Heart left ventricle (tissue), 16 donors: ENCODE measurements at places on chromosomes 12 and 14. TPM values are rescaled to one million over a fixed set of nuclear protein-coding genes. Genes with fewer than 3 reads are reported as not detected.

CD27 gene
- total RNA-seq: 0.27 TPM

SGPP1 gene
- 9.2 TPM for total RNA-seq

SRGAP1 gene
- total RNA-seq: 5.8 TPM

E2F7 gene
- total RNA-seq: 0.04 TPM

DNA sequence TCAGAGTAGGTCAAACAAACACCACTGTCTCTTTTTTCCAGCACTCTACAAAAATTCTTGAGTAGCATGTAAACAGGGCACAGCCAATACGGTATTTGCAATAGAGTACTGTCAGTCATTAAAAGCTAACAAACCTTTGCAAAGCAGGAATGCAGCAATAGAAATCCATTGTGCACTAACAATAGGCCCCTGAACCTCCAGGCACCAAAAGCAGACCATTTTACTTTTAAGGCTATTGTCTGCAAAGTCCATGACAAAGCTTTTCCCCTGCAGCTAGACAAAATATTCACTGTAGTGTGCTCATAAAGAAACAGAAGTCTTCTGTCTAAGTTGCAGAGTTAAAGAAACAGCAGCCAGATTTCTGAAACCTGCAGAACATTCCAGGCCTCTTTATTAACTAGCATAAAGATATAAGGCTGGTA lies 191.9 kb downstream of the SOX5 start:
- H3K27ac ChIP-seq: no peak overlapping the region
- no peak overlapping the region for H3K4me3 ChIP-seq
- no peak for DNase-seq
- H3K4me1 ChIP-seq: no peaks in the 10 kb centered on the region
- no peaks in the 10 kb centered on the region for H3K36me3 ChIP-seq
- no peaks in the 10 kb centered on the region for H3K27me3 ChIP-seq

GRCh38 chr14:72640911-72641485 lies 252.9 kb downstream of the DPF3 start:
- H3K4me1 ChIP-seq: peaks cover 12% of the 10 kb centered on the region
- no peak overlapping the region for H3K4me3 ChIP-seq
- H3K36me3 ChIP-seq: no peaks in the 10 kb centered on the region
- H3K27ac ChIP-seq: no peak overlapping the region

CLEC2A gene
- total RNA-seq: not detected

MGST1 gene
- total RNA-seq: 29.6 TPM

DNA sequence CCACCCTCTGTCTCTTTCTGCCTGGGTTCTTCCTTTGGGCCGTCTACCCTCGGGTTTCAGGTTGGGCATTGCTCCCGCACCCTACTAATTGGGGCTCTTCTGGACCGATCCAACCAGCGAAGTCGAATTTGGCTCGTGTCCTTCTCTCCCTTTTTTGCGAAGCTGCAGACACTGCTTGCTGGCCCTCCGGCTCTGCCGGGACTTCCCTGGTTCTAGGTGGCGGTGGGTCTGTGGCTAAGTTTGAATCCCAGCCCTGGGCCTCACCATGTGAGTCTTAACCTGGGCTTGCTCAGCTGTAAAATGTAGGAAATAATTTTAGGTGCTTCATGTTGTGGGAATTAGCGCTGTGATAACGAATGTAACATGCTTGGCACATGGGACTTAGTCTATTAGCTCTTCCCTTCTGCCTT lies 418 bp upstream of the CISTR start:
- no peak for DNase-seq
- peak overlapping the region; percentile 68 for H3K4me3 ChIP-seq
- peak overlapping the region; percentile 56 for H3K27ac ChIP-seq
- no peaks in the 10 kb centered on the region for H3K36me3 ChIP-seq

RERGL gene
- total RNA-seq: 2.1 TPM

DNA sequence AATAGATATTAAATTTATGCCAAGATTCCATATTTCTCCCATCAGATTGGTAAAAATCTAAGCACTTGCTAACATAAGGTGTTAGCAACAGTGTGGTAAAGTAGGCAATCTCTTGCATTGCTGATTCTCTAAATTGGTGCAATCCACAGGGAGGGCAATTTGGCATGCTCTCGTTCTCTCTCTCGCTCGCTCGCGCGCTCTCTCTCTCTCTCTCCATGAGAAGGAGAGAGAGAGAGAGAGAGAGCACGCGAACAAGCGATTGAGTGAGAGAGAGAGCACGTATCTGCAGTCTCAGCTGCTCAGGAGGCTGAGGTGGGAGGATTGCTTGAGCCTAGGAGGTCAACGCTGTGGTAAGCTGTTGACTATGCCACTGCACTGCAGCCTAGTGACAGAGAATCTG lies 25.9 kb downstream of the PSEN1 start:
- no peaks in the 10 kb centered on the region for H3K27me3 ChIP-seq
- DNase-seq: no peak
- H3K36me3 ChIP-seq: peaks cover 7% of the 10 kb centered on the region
- no peak overlapping the region for H3K27ac ChIP-seq

DNA sequence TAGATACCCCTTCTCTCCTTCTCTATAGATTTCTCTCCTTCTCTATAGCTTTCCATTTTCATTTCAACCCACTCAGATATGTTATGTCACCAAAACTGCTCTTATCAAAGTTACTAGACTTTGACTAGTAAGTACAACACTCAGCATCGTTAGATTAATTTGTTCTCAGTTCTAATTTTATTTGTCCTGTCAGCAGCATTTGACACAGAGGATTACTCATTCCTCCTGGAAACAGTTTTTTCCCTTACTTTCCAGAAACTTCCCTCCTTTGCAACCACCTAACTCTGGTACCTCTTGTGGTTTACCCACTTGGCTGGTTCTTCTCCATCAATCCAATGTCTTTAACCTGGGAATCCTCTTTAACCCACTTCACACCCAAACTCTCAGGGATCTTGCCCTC lies 423.7 kb downstream of the TMTC2 start:
- no peaks in the 10 kb centered on the region for H3K36me3 ChIP-seq
- H3K4me1 ChIP-seq: no peaks in the 10 kb centered on the region
- no peak for DNase-seq
- no peaks in the 10 kb centered on the region for H3K27me3 ChIP-seq
- H3K27ac ChIP-seq: no peak overlapping the region

DNA sequence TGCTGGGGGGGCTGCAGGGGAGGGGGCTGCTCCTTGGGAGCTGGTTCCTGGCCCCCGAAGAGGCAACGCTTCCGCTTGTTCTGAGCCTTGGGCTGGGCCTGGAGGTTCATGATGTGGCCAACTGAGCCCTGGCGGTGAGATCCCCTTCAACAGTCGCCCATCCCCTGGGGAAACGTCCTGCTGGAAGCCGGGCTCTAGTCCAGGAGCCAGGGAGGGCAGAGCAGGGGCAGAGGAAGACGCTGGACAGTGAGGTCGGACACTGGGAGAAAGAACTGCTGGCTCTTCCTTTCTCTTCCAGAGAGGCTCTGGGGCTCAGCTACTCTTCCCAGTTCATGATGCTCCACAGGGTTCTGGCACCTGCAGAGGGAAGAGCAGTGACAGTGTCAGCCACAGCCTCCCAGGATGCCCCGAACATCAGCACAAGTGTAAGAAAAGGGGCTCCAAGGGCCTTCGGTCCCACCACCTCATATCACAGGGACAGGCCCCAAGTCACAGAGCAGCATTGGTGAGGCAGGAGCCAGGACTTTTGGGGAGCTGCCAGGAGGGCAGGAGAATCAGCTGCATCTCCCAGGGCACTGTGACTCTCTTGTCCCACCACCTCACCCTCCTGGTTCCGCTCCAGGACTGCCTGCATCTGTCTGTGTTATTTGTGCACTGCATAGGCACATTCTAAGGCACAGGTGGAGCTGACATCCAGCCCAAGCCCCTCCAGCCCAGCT lies 25.9 kb upstream of the PNMA1 start:
- peaks cover 47% of the 10 kb centered on the region for H3K36me3 ChIP-seq
- peaks cover 46% of the 10 kb centered on the region for H3K4me1 ChIP-seq
- H3K27me3 ChIP-seq: no peaks in the 10 kb centered on the region
- peak overlapping the region; percentile 82 for H3K27ac ChIP-seq
- H3K4me3 ChIP-seq: no peak overlapping the region
- DNase-seq: no peak

TMPRSS12 gene
- not detected for total RNA-seq
